Fibroblast of skin of right biceps (primary cell): ENCODE measurements at places on chromosomes 1 and 21.
A peak's percentile ranks its signal among the peaks of the same experiment; 100 is the strongest.

GRCh38 chr1:4655674-4656532, 1.5 kb downstream of the AJAP1 start:
- peak; percentile 77 for DNase-seq

GRCh38 chr1:25204797-25205480, 27.4 kb downstream of the SYF2 start:
- DNase-seq: peak; percentile 86

DNA sequence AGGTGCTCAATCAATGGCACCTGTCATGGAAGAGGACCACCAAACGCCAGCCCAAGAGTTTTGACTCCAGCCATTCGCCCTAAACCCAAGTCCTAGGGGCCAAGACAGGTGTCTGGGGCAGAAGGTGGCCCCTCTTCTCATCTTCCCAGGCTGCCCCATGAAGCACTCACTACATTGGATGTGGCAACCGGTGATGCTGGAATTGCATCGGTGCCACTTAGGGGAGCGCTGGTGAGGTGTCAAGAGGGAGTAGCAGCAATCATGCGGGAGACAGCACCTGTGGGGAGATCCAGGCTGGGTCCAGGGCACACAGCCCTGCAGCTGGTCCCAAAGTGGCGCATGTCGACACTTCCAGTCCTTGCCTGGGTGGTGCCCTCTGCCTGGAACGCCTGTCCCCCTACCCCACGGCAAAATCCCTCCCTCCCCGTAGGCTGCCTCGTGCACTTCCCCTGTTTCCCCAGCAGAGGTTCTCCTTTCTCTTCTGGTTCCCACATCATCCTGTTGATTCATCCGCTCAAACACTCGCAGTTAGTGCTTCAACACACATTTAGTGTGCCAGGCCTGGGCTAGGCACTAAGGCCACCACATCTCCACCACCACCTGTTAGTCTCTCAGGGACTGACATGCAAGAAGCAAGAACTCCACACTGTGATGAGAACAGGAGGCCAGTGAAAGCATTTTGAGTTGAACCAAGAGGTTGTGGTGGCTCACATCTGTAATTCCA, 18.5 kb downstream of the PLA2G2D start:
- DNase-seq: peak; percentile 43

GRCh38 chr1:27489501-27489972, 430 bp downstream of the WASF2 start:
- DNase-seq: peak; percentile 31

DNA sequence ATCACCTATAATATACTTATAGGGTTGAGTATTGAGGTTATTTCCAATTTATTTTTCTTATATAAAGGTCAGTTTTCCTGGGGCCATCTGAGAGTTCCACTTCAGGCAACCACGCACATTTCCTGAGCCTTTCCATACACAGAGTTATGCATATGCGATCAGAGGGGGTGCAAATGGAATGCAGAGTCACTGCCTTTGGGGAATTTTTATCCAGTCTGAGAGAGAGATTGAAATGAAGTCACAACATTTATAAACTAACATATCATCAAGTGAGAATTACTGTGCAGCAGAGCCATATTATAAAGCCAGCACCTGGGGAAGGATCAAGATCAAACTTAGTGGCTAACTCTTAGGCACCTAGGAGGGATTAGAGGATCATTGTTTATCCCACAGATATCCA, 299.9 kb upstream of the PLXNA2 start:
- no peak for DNase-seq

GRCh38 chr1:194268839-194269238, 1082.4 kb upstream of the B3GALT2 start:
- DNase-seq: peak; percentile 28

GRCh38 chr21:42228709-42229220, 9.8 kb downstream of the ABCG1 start:
- no peak for DNase-seq

DNA sequence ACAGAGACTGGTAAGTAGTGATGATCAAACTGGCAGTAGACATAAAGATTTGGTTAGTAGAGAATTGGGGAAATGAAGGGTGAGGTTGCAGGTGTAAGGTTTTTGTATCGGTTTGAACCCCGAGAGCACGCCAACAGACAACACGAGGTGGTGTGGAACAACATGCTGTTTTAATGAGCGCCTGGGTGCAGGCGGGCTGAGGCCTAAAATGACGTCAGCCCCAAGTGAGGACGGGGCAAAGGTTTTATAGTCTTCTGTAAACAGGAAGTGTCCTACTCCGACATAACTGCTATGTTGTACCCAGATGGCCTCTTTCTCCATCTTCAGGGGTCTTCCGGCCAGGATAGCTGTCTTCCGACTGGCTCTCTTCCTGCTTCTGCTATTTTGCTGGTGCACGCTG, 178.8 kb downstream of the HHIPL2 start:
- DNase-seq: no peak

DNA sequence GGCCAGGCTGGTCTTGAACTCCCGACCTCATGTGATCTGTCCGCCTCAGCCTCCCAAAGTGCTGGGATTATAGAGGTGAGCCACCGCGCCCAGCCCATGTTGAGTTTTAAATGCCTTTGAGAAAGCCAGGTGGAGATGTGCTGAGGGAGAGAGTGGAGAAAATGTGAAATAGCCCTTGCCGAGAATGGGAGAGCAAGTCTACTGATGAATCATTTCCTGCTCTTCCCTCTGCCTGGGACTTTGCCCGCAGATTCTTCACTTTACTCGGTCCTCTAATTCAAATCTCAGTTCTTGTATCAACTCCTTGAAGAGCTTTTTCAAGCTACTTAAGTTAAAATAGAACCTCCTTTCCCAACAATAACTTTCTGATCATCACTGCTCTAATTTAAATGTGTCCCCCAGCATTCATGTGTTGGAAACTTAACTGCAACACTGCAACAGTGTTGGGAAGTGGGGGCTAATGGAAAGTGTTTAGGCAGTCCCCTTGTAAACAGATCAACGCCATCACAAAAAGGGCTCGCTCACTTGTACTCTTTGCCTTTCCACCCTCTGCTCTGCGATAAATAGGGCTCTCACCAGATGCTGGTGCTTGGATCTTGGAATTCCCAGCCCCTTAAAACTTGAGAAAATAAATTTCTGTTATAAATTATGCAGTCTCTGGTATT, 27.8 kb downstream of the OSBPL9 start:
- DNase-seq: peak; percentile 82

- DNase-seq: peak; percentile 38
Measured at GRCh38 chr1:43545695-43546387, 15.2 kb downstream of the PTPRF start.
